ENCODE measurements at places on chromosomes 6 and 20. TPM values are rescaled to one million over a fixed set of nuclear protein-coding genes. Genes with fewer than 3 reads are reported as not detected.

The NHSL1 gene
- 10.5 TPM for total RNA-seq

The VWA7 gene
- not detected for total RNA-seq

The POLR1H gene
- total RNA-seq: 15.7 TPM

The SLC25A27 gene
- total RNA-seq: 2.3 TPM

The RAET1L gene
- total RNA-seq: not detected

The PLA2G7 gene
- not detected for total RNA-seq

The NSFL1C gene
- 28.0 TPM for total RNA-seq

The ULBP1 gene
- total RNA-seq: 2.0 TPM

The RNF144B gene
- total RNA-seq: 3.2 TPM

The ZNF831 gene
- total RNA-seq: not detected

The ACTL10 gene
- total RNA-seq: 2.4 TPM
